T-helper 9 cell (primary cell): ENCODE measurements at places on chromosomes 13 and 19.
A peak's percentile ranks its signal among the peaks of the same experiment; 100 is the strongest.

DNA sequence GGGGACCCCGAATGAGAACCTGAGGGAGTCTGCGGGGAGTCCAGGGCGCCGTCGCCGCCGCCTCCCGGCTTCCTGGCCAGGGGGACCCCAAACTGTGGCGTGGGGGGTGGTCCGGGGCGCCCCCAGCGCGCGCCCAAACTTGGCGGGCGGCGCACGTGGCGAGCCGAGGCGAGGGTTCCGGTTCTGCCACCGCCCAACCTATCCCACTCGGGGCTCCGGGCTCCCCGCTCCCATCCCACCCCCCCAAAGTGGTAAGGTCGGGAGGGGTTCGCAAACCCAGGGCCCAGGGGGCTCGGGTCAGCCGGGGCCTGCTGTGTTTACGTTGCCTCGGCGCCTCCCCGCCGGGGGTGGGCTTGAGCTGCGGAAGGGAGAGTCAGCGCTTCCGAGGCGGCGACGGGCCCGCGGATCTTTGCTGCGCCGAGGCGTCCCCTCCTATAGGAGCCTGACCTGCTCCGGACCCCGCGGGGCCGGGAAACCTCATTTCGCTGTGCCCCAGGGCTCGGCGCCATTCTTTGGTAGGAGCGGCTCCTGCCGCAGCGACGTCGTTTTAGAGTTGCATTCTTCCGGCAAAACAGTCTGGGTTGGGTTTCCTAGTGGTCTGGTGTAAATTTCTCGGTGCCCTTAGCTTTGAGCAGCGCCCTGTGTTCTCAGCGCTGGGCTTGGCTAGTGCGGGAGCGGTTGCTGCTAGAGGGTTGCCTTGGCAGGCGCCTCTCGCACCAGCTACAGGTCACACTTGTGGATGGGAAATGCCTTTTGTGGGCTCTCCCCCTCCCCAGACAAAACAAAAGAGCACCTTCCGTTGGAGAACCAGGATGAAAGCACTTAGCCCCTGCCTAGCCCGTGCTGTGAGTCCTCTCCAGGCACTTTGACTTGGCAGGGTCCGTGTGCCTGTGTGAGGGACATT, 1.2 kb downstream of the DAZAP1 start:
- peak; percentile 42 for DNase-seq

- peak; percentile 66 for DNase-seq
Observed at GRCh38 chr19:18291590-18292461, 10.4 kb upstream of the JUND start.

GRCh38 chr19:48479686-48480085, 10.5 kb downstream of the CYTH2 start:
- no peak for DNase-seq

GRCh38 chr13:70390064-70390463, 281.8 kb upstream of the KLHL1 start:
- DNase-seq = no peak

DNA sequence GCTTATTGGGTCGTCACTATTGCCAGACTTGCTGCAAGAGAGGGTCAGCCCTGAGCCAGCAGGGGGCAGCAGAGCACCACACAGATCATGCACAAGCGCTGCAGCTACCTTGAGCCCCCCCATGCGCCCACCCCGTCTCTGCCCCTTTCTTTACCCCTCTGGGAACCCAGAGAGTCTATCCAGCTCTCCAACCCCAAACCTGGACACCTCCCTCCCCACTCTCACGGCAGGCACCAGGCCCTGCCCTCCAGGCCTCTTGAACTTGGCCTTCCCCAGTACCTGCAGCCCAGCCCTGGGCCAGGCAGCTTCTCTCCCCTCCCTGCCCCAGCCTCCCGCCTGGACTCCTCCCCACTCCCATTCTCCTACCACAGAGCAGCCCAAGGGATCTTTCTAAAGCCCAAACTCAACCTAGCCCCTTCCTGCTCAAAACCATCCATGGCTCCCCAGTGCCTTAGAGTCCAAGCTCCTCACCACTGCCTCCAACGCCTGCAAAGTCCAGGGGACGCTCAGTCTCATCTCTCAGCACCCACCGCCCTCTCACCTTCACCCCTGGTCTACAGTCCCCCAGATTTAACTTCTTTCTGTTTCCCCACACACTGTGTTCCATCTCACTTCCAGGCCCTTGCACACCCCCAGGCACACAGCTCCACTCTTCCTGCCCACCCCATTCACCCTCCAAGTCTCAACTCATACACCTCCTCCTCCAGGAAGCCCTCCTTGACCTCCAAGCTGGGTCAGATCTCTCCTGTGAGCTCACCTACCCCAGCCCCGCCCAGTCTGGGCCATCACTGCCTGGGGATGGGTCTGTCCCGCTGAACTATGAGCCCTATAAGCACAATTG, 9.4 kb upstream of the CEACAM16 start:
- DNase-seq = peak; percentile 80

DNA sequence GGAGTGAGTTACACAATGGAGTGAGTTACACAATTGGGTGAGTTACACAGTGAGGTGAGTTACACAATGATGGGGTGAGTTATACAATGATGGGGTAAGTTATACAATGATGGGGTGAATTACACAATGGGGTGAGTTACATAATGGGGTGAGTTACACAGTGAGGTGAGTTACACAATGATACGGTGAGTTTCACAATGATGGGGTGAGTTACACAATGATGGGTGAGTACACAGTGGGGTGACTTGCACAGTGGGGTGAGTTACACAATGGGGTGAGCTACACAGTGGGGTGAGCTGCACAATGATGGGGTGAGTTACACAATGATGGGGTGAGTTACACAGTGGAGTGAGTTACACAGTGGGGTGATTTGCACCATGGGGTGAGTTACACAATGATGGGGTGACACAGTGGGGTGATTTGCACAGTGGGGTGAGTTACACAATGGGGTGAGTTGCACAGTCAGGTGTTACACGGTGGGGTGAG, 52.5 kb upstream of the GAS6 start:
- no peak for DNase-seq

DNA sequence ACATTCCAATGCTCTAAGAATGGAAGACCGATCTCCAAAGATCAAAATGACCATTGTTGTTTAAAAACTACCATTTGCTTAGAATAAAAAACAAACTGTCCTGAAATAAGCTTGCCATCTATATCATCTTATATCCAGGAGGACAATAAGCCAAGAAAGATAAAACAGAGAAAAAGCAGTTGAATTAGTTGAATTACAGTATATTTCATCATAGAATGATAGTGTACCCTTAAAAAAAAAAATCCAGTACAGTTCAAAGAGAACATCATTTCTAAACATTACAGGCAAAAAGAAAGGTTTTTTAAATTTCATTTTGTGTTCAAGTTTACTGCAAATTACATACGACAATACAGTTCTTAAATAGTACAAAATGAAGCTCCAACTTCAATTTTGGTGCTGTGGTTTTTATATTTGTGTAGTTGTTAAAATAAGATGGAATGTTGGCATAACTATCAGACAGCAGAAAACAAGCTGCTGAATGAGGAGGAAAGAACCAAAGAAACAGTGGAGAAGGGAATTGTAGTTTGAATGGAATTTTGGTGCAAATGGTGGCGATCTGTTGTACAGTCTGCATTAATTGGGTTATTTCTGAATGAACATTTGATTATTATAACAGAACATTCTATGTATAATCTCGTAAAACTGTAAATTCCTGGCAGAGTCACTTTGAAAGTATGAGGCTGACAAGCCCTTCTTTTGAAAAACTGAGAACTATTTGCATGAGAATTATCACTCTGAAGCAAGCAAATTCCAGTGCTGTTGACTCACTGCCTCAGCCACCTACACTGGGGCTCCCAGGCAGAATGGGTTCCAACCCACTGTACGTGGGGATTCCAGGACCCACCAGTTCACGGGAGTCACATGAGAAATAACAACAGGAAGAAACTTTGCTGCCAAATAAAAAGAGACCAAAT, 37.7 kb downstream of the LHFPL6 start:
- no peak for DNase-seq

GRCh38 chr13:102721800-102722231, 27.0 kb upstream of the METTL21C start:
- no peak for DNase-seq

- DNase-seq = no peak
Observed at GRCh38 chr13:99197117-99197651, 3.5 kb upstream of the UBAC2 start.

- no peak for DNase-seq
Observed at GRCh38 chr13:60969656-60970055, 446.0 kb downstream of the PCDH20 start.

- DNase-seq = no peak
Observed at GRCh38 chr13:52599848-52600603, 42.2 kb upstream of the HNRNPA1L2 start.

DNA sequence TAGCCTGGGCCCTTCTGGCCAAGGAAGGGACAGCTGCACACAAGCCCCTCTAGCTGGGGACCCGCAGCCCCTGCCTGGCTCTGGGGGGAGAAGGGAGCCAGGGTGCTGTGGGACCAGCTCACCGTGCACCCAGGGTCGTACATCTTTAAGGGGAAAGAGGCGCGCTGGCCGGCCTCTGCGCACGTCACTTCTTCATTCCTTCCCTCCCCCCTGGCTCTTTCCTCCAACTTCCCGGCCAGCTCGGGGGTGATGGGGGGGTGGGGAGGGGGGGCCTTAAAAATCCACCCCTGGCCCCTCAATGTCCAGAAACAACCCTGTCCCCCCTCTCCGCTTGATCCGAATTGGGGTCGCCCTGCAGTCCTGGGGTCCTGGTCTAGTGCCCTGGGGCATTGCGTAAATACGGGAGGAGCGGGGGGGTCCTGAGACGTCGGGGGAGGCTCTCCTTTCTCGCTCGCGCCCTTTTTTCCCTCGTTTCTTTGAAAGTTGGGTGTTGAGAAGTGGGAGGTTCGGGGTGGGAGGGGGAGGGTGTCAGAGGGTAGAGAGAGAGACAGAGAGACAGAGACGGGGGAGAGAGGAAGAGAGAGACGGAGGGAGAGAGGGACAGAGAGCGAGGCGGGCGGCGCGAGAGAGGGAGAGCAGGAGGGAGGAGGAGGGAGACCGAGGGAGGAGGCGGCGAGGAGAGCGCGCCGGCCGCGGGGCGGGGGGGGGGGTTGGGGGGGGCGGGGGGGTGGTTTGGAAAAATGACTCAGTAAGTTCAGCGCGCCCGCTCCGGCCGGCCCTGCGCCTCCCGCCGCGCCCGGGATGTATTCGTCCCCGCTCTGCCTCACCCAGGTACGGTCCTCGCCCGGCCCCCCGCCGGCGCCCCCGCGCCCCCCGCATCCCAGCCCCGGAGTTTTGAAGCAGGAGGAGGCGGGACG, at the start of gene NFIC:
TSS of gene NFIC (plus strand) at position 748 of the 917 bp plus-strand sequence. CDS start at position 802, 54 bp downstream.
- peak; percentile 28 for DNase-seq

- no peak for DNase-seq
Observed at GRCh38 chr13:53015971-53016370, 12.6 kb upstream of the OLFM4 start.

- no peak for DNase-seq
Observed at GRCh38 chr13:45700971-45701900, 884 bp upstream of the CBY2 start.

- no peak for DNase-seq
Observed at GRCh38 chr13:30193279-30194234, 113.8 kb downstream of the KATNAL1 start.

DNA sequence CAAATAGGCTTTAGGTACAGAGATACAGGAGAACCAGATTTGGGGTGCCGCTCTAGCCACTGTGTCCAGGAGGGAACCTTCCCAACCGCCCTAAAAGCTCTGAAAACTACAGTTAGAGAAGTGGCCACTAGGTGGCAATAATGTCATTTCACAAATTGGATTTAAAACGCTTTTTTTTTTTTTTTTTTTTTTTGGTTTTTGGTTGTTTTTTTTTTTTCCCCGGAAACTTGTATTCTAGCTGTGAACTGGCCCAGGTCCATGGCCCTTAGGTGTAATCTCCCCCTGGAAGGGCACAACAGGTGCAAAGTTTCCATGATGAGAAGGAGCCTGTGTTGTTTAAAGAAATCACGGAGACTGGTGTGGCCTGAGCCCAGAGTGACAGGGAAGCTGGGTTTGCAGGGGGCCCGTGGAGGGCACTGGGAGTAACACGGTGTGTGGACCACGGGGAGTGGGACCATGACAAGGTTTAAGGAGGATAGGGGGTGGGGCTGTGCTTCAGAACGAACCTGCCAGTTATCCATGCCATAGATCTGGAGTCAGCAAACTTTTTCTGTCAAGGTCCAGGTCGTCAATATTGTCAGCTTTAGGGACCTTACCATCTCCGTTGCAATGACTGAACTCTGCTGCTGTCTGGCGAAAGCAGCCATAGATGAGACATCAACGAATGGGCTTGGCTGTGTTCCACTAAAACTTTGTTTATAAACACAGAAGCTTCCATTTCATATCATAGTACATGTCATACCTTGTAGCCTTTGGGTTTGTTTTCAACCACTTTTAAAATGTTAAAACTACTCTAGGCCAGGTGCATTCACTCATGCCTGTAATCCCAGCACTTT, 10.1 kb downstream of the OR1I1 start:
- DNase-seq = no peak

- no peak for DNase-seq
Observed at GRCh38 chr13:81109026-81109425, 768.1 kb upstream of the SPRY2 start.

DNA sequence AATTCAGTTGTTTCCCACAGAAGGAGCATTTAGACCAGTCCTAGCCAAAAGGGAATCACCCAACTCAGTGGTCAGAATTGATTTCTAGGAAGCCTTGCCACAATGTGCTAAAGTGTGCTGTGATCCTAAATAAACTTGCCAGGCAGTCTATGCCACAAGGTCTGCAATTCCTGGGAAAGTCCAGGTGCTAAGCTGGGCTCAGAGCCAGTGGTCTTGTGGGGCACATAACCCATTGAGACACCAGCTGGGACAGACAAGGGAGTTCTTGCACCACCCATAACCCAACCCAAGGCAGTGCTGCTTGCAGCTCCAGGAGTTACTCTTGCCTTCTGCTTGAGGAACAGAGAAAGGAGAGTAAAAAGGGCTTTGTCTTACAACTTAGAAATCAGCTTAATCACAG, 489.5 kb upstream of the SPRY2 start:
- DNase-seq = no peak

DNA sequence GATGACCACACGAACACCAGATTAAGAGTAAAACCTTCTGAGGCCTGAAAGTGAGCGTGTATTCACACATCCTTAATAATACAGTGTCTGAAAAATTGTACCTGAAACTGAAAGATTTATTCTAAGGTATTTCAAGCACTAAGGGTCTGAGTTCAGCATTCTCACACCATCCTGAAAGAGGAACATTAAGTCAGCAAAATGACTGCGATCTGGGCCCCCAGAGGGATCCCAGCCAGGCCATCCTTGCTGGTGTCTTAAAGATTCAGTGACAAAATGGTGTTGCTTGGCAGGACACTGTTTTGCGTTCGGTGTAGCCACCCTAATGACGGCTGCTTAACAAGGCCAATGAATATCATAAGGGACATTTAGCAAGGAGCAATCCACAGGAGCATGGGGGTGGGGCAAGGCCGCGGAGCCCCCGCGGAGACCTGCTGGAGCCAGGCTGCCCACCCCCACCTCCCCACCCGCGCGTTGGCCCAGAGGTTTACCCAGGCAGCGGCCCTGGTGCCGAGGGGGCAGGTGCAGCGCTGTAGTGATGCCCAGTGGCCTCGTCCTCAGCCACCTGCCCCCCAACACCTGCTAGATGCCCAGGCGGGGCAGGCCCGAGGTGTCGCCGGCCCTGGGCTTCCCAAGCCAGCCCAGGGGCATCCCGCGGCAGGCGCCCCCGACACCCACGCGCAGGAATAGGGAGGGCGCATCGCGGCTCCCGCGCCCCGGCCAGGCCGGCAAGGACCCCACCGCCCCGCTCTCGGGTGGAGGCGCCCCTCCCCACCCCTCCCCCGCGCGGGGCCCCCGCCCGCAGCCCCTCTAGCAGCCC, 742 bp downstream of the NALCN start:
- DNase-seq = no peak
